Activated CD4-positive, alpha-beta T cell treated with anti-CD3 and anti-CD28 coated beads for 24 hours (primary cell): ENCODE measurements at places on chromosomes 1 and 21.

DNA sequence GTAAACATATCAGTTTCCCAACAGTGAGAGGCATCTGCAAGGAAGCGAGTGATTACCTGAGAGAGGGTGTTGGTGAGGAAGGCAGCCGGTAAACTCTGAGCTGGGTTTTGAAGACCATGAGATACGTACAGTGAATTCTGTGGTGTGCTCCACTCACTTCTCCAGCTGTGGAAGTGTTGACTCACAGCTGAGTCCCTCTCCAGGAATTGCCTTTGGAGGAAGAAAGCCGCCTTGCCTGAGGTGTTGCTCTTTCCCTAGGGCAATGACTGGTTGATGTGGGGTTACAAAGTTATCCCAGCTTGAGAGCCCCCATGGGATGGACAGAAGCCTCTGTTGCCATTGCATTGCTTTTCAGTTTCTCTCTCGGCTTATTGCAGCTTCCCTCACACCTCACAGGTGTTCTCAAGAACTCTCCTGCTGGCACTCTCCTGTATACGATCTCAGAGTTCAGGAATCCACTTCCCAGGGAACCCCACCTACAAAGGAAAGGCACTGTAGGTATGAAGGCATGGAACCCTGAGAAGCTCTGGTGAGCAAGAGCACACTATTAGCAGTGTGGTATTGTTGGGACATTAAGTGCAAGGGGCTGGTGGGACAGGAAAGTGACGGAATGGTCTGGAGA is 10.8 kb downstream of the NHLH1 start:
- no peak for DNase-seq

- no peak for DNase-seq
Observed at GRCh38 chr1:211737115-211738035, 62.0 kb upstream of the NEK2 start.

- no peak for DNase-seq
Observed at GRCh38 chr1:201224666-201225370, 34.2 kb downstream of the IGFN1 start.

DNA sequence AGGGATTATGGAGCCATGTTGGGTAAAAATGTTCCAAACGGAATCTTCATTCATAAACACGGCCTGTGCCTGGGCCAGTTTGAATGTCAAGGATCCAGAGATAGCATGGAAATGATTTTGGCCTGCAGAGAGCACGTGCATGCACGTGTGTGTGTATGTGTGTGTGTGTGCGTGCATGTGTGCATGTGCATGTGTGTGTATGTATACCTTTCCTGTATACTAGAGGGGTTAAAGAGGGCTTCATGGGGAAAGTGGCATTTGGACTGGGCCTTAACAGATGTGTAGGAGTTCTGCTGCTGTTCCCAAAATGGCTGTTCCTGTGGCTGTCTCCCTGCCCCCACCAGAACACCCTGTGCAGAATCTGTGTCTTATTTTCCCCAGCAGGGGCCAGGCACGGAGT is 21.7 kb downstream of the TTC39A start:
- DNase-seq = no peak

- DNase-seq = no peak
Observed at GRCh38 chr1:245871915-245872314, 635.2 kb downstream of the SMYD3 start.

DNA sequence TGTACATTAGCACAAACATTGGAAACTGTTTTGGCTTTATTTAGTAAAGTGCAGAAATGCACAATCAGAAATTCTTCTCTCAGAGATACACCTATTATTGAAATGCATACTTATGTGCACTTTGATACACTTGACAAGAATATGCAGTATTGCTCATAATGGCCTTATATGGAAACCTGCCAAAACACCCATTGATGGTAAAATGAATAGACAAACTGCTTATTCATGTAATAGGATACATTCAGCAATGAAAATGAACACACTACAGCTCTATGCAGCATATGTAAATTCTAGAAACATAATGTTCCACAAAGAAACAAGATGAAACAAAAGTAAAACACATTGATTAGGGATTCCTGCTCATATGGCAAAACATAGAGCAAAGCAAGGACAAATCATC is 223.9 kb downstream of the S1PR1 start:
- no peak for DNase-seq

DNA sequence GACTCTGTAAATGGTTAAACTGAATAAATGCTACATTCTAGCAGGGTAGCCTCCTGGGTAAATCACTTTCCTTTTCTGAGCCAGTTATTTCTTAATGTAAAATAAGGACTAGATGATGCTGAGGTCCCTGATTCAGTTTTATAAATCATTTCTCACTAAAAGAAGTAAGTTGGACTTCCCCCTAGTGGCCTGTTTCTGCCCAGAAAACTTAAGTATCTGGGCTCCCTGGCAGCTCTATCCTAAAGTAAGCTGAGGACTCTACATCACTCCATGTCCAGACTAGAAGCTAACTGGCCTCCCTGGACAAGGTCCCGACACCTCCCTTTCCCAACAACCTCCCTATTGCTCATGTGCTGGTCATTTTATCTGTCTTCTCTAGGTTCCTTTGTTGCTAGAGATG is 3.0 kb downstream of the GPN2 start:
- no peak for DNase-seq
